Hepatic stellate cell (primary cell): ENCODE measurements at places on chromosomes 13 and 19.

GRCh38 chr19:14015524-14016035, 9.5 kb upstream of the RFX1 start:
- no peak for DNase-seq

GRCh38 chr13:20348018-20348417, 115.9 kb upstream of the GJB6 start:
- DNase-seq = no peak

DNA sequence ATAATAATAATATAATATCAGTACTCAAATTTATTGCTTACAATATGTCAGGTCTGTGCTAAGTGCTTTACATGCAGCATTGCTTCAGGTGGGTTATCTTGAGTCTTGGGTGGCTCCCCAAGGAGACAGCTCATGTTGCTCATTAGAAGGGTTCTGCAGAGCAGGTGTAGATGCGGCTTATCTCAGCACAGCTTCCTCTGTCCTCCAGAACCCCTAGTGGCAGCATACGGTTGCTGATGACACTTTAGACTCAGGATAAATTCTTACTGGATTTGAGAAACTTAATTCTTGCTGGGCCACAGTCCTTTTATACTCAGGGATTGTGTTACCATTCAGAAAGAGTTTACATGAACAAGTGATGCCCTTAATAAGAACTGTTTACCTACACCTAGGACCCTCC, 8.9 kb downstream of the COG3 start:
- no peak for DNase-seq

- DNase-seq = peak; percentile 14
Measured at GRCh38 chr13:24997367-24997967, 98.5 kb upstream of the PABPC3 start.

DNA sequence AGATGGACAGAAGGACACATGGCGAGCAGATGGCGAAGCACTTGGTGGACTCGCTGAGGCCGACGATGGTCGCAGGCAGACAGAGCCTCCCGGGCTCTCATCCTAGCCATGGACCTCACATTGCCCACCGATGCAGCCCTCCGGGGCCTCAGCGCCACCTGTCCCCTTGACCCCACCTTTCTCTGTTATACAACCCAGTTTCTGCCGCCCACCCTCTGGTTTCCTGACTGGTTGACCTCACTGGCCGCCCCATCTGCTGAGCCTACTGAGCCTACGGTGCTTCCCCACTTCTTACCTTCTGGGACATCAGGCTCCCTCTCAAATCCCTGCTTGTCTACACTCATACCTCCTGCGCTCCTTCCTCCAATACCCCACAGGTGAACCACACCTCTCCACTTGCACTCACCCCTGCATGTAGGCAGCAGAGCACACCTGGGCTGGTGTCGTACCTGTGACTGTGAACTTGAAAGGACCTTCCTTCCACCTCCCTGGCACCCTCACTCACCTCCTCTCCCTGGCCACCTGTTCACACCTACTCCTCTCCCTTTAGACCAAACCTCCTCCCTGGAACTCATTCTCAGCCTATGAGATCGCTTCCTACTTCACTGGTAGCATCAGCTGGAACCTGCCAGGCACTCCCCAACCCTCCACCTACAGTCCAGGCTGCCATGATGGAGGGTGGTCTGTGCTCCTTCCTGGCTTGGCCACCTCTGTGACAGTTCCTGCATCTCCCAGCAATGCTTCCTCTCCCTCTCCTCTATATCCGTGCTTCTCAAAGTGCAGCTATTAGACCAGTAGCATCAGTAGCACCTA, 36.1 kb downstream of the HPN start:
- DNase-seq = no peak

GRCh38 chr19:45045671-45046353, 7.0 kb downstream of the CLASRP start:
- no peak for DNase-seq

DNA sequence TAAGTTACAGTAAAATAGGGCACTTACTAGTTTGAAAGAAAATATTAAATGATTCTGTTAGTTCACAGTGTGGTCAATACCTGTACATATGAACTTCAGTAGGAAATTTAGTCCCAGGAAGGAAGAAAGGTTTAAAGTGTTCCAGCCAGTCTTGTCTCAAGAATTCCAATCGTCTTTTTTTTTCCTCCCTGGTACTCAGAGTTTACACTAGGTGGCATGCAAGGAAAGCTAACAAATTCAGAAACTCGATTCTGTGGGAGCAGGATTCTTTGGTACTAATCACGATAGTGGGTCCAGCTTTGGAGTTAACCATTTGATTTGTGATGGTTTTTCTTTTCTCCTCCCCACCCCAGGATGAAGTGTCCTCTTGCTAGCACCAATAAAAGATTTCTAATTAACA, 43.6 kb downstream of the POLR1D start:
- DNase-seq = peak; percentile 7

DNA sequence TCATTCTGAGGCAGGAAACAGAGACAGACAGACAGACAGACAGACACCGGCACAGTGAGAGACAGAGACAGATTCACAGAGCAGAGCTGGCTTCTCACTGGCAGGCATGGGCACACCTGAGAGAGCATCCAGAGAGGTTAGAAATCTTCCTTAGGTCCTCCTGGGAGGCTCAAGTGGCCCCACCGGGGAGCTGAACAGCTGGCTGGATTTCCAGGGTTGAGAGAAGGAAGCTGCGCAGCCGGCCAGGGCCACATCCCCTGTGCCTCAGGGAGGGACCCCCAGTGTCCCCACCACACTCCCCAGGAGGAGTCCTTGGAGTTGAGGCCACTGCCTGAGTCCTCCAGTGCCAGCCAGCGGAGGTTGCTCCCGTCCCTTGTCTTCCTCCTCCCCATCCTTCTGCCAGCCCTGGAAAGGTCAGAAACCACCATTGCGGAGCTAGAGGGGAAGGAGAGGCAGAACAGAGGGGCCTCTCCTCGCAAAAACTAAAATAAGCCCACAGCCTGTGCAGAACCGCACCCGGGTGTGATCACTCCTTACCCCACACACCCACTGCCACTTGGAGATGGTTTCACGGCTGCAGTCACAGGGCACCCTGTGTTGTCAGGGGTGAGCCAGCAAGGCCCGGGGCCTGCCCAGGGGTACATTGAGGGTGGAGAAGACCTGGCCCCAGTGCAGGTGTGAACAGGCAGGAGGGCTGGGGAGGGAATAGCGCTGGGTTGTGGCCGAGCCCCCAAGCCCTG, 4.2 kb downstream of the FFAR3 start:
- no peak for DNase-seq

- no peak for DNase-seq
Measured at GRCh38 chr13:20716951-20717350, 13.5 kb downstream of the IL17D start.
